ENCODE measurements at places on chromosomes 4 and X.

GRCh38 chr4:162163892-162164759, at the start of gene FSTL5:
FSTL5 (minus strand) TSS chr4:162164000; CDS start chr4:162111396, 52,604 bp downstream.
- DNase-seq: peak; percentile 2

- no peak for DNase-seq
These were observed 20.1 kb upstream of the SASH3 start for GRCh38 chrX:129759576-129760061.

GRCh38 chrX:43958529-43958928, 14.7 kb downstream of the NDP start:
- peak; percentile 5 for DNase-seq

- no peak for DNase-seq
These were observed 99.2 kb downstream of the DOCK11 start for GRCh38 chrX:118594697-118595420.

DNA sequence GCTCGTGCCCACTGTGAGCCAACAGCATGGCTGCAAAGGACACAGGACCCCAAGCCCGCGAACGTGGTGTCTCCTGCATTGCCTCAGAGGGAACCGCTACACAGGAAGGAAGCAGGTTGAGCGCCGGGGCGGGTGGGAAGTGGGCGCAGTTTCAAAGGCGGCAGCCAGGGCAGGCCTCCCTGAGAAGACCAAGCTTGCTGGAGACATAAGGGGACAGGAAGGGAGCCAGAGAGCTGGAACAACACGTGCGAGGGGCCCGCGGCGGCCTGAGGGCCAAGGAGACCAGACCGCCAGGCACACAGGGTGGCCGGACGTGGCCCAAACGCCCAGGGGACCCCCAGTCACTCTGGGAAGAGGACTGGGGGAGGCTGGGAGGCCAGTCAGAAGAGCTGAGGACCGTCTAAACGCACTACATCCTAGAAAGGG, 32.0 kb downstream of the CTBP1 start:
- DNase-seq: peak; percentile 72

DNA sequence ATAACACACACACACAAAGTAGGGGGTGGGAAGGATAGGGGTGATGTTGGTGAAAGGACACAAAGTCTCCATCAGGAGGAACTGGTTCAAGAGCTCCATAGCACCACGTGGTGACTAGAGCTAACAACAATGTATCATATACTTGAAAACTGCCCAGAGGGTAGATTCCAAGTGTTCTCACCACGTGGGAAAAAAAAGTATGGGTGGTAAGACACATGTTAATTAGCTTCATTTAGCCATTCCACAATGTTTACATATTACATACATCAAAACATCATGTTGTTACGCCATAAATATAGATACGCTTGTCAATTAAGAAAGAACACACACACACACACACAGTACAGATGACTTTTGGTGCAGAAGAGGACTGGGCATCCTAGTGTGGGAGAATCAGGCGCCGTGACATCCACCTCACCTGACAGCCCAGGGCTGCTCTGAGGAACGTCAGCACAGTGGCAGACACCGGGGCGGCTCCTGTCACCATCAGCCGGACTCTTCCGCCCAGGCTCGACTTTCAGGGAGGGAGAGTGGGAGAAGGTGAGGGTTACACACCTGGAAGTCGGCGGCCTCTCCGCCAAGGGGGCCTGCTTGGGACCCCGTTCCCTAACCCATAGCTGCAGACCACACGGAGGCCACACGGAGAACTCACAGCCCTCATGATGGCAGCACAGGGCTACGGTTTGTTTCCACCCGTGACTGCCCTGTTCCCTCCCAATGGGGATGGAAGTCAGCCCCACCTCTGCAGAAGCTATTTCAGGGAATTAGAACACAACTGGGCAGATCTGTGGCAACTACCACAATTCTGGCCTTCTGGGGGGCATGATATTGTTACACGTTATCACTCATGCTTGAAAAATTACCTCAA, 31.8 kb upstream of the CENPU start:
- no peak for DNase-seq

DNA sequence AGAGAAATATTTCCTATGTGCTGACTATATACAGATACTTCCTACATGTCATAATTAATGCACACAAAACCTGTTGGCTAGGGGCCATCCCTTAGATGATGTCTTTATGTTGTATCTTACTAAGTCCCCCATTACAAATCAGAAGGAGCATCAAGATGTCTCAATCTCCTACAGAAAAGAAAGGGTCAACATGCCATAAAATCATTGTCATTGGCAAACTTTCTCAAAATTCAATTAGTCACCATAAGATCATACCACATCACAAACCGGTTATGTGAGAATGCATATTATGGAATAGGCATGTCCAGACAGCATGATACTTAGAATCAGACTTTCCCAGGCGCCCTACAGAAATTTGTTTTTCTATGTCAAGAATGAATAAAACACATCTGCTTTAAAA, 175.2 kb upstream of the TET2 start:
- no peak for DNase-seq

- no peak for DNase-seq
These were observed 34.7 kb downstream of the NOP14 start for GRCh38 chr4:2928242-2929176.

GRCh38 chr4:55323375-55323774, 22.7 kb upstream of the SRD5A3 start:
- no peak for DNase-seq

DNA sequence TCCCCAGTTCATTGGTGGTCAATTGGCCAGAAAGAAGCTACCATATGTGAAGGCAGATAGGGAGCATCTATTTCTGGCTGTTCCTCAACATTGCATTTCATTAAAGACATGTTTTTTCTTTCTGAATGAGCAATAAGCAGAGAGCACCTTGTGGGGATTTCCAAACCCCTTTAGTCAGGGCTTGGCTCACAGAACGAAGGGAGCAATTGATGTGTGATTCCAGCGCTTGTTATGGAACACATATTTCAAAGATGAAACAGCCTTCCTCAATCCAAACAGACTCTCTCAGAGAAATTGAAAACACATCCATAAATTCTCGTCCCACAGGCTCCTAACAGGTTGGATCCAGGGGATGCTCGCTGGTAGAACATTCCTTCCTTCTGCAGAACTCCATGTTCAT, 84.1 kb downstream of the CLCN4 start:
- no peak for DNase-seq

DNA sequence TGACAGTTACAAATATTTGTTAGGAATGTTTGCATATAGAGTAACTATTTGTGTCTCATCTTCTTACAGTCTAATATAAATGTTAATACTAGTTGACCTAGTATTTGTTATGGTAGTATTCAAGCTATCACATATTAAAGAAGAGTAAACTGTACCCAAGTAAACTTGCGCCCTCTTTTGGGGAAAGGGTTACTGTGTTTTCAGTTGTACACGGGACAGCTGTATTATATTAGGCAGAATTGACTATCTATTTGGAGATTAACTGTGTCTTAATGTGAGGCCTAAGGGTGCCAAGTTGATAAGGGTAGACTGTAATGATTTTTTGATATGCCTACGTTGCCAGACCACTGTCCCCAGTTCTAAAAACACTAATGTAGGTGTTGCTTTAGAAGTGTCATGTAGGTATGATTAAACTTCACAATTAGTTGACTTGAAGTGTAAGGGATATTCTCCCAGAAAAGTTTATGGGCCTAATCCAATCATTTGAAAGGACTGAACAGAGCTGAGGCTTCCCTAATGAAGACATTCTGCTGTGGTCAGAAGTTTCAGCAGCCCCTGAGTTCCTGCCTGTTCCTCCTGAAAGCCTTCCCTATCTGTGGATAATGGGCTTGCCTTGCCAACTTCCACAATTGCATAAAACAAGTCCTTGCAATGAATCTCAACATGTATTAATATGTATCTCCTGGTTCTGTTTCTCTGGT, 172.8 kb upstream of the CXCL13 start:
- no peak for DNase-seq

DNA sequence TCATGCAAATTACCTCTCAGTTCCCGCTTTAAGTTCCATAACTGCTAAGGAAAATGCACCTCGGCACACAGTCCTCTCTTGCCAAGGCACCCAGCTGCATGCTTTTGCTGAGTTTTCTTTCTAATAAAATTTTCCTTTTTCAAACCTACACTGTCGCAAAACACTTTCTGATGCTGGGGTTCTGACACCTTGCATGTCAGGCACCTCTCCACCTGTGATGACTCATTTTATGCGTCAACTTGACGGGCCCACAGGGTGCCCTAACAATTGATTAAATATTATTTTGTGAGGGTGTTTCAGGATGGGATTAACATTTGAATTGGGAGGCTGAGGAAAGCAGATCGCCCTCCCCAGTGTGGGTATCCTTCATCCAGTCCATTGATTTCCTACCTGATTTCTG, 291.0 kb upstream of the STS start:
- no peak for DNase-seq

- DNase-seq: no peak
These were observed 23.0 kb downstream of the SH3D19 start for GRCh38 chr4:151302432-151302831.

GRCh38 chr4:141705048-141705746, 68.8 kb downstream of the IL15 start:
- no peak for DNase-seq

DNA sequence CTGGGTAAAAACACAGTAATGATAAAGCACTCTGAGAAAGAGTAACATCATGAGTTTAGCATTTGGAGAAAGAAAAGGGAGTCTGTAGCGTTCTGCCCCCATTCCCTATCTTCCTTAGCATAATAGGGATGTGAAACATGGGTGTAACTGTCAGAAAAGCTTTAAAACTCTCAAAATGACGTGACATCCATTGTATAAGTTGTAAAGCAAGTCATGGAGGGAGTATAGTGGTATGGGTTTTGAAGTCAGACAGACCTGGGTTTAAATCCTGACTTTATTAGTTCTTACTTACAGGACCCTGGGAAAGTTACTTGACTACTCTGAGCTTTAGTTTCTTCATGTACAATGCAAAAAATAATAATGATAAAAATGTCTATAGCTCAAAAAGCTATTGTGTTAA, 17.1 kb downstream of the FBXO8 start:
- DNase-seq: no peak

DNA sequence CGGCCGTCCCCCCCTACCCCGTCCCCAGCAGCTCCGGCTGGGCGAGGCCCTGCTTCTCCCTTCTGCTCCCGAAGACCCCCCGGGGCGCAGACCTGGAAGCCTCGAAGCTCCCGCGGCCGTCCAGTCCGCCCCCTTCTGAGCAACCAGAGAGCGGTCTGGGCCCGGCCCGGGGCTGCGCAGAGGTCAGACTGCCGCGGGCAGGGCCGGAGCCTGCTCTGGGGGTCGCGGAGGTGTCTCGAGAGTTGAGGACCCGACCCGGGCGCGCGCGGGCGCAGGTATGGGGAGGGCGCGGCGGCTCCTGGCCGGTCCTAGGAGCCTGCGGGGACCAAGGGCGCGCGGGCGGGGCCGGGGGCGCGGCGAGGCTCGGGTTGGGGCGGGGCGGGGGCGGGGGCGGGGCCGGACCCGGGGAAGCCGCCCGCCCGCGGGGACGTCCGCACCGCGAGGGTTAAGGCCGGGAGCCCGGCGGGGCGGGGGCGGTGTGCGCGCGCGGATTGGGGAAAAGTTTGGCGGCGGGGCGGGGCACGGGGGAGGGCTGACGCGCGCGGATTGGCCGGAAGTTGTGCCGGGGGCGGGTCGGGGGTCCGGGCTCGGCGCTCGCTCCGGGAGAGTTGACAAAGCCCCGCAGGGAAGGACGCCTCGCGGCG, at the start of gene FGFRL1:
FGFRL1 (plus strand) TSS at position 605 of the 644 bp plus-strand sequence. CDS start 860 bp downstream, outside the sequence.
- DNase-seq: peak; percentile 87

DNA sequence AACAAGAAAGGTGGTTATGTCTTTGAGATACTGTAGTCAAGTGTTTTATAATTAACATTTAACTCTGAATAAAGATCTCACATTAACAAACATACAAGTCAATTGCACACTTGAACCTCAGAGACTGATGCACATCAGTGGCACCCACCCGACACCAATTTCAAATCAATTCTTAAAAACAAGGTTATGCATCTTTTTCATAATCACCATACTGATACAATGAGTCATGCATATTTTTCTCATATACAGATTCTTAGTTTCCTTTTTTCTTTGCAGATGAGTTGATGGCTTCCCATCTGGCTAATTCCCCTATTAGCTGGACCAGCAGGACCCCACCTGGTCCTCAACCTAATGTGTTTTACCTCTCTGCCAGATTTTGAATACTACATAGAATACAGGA, 136.2 kb upstream of the RPL34 start:
- no peak for DNase-seq

GRCh38 chrX:136304493-136304892, 3.7 kb downstream of the ADGRG4 start:
- DNase-seq: no peak

DNA sequence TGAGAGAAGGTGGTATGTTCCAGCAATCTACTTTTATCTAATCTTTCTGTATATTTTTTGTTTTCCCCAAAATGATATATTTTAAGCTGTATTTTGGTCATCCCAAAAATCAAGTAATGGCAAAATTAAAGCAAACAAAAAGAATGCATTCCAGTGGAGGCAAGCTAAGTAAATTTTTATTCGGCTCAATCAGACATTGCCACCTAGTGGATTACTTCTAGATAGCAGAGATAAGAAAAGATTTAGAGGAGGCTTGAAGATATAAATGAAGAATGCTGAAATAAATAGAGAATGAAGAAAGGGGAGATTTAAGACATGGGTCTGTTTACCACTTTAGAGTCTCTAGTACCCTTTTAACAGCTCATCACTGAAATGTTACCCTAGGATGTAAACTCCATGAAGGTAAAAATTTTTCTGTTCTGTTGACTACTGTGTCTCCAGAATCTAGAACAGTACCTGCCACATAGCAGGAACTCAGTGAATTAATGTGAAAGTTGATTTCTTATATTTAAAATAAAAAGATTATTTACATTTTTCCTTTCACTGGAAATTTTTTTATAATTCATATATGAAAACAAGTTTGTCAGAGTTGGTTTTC, 110.9 kb upstream of the ANK2 start:
- peak; percentile 17 for DNase-seq

DNA sequence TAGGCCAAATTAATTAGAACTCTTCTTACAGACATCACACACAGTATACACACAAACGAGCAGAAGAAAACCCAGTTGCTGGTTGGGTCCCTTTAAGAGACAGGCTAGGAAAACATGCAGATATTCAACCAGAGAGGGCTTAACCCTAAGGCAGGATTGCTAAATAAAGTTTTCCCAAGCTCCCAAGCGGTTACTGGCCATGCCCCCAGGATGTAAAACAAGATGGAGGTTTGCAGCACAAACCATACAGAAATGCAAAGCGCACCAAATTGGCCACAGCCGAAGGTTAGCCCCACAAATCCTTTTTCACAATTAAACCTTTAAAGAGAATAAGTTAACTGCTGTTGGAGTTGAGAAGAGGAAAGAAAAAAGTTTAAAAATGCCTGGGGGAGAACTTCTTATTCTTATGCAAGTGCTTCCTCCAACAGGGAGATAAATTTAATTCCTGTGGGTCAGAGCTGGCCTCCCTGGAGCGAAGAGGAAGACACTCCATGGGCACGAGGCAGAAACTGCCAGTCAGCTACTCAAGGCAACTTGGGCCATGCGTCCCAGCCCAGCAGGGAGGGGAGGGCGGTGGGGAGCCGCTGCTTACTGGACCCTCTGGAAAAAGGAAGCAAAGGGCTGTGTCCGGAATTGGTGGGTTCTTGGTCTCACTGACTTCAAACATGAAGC, 167.6 kb upstream of the ARSJ start:
- no peak for DNase-seq

GRCh38 chr4:123564758-123565346, 168.3 kb downstream of the SPRY1 start:
- peak; percentile 68 for DNase-seq

- no peak for DNase-seq
These were observed 604.6 kb downstream of the RAB28 start for GRCh38 chr4:12879496-12879895.

Measured in germinal center (tissue), 1 donor.